ENCODE measurements at places on chromosomes 2 and 18. TPM values are rescaled to one million over a fixed set of nuclear protein-coding genes. Genes with fewer than 3 reads are reported as not detected.

The GPR35 gene
- 1.4 TPM for total RNA-seq

The HTR2B gene
- not detected for total RNA-seq

The FTCDNL1 gene
- 2.0 TPM for total RNA-seq

The ADRA2B gene
- total RNA-seq, result 2.7 TPM

The NEU4 gene
- total RNA-seq, result 0.42 TPM

The KLHL29 gene
- 2.1 TPM for total RNA-seq

The COL4A3 gene
- 0.64 TPM for total RNA-seq
